Vagina (tissue), 2 donors: ENCODE measurements at places on chromosomes 3 and 15.
A peak's percentile ranks its signal among the peaks of the same experiment; 100 is the strongest.

DNA sequence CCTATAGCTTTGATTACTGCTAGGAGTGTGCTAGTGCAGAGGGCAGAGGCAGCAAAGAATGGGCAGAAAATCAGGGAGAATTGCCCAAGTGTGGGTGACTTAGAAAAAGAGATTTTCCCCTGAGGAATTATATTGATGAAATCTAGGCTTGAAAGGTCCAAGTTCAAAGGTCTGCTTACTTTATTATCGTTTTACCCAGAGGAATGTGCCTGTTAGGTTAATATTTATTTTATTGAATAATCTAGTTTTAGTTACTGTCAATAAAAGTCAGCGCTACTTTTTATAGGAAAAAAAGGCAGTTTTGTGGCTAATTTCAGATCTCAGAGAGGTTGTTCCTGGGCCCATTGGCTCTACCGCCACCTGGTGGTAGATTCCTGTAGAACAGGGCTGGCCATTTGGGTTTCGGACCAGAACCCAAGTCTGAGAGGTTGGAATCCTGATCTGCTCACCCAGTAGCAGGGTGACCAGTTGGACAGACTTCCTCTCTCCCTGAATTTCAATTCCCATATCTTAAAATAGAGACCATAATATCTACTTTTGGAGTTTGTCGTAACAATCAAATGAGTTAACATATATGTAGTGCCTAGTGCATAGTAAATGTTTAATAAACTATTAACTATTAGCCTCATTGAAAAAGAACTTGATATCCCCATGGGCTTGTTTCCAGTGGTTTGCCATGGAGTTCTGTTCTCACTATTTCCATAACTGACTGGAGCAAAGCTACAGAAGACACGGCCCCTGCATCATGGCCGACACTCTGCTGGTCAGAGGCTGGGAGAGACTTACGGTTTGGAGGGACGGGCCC, 62.7 kb upstream of the ZNF148 start:
- no peak for DNase-seq

- DNase-seq: no peak
Measured at GRCh38 chr3:143337387-143337786, 217.8 kb downstream of the CHST2 start.

DNA sequence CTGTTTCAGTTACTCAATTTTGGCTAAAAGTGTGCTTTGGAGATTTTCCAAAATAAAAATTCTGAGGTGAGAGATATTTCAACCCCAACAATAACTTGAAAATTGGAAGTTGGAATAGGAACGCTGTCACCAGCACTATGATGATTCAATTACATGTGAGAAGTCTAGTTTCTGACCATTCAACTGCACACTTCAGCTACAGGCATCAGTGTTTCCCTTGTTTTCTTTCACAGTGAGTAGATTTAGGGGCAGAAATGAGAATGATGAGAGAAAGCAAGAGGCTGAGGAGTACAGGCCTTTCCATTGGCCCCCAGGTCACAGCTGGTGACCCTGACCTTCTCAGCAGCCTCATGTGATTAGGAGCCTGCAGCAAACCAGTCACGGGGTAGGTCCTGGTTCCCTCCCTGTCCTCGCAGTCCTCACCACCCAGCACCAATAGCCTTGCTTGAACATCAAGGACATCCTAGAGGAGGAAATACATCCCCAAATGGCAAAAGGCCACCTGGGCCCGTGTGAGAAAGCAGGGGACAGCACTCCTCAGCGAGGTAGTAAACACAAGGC, 10.0 kb upstream of the FILIP1L start:
- DNase-seq: no peak

- DNase-seq: no peak
Measured at GRCh38 chr3:163033652-163034051, 1537.0 kb downstream of the OTOL1 start.

DNA sequence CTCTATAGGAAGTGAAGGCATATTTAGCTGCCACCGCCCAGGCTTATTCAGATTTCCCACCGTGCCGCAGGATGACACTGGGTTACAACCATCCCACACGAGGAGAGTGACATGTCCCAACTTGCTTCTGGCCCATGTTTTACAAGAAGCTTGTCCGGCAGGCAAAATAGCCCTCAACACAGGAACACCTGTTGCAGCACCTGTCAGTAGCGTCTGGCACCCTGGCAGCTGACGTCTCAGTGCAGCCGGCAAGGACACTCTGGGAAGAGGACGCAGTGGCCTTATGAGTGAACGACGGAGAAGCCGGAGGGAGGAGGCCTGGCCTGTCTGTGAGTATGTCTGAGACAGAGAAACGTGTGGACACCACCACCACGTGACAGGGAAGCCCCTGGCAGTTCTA, 32.1 kb downstream of the FAM174B start:
- no peak for DNase-seq

DNA sequence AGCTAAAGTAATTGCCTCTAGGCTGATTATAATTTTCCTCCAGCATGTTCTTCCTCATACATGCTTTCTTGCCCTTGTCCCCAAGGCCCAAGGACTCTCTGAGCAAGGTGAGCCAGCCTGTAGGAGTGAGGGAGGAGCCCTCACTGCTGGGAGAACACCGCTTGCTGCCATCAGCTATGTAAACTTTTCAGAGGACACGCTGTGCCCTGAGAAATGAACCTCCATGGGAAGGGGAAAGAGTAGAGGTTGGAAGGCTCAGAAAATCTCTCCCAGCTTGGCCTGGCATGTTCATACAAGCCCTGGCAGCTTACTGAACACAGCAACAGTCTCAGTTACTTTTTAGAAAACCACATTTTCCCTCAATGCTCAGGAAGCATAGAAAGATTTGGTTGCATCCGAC, 103.0 kb upstream of the SLC24A5 start:
- DNase-seq: no peak

DNA sequence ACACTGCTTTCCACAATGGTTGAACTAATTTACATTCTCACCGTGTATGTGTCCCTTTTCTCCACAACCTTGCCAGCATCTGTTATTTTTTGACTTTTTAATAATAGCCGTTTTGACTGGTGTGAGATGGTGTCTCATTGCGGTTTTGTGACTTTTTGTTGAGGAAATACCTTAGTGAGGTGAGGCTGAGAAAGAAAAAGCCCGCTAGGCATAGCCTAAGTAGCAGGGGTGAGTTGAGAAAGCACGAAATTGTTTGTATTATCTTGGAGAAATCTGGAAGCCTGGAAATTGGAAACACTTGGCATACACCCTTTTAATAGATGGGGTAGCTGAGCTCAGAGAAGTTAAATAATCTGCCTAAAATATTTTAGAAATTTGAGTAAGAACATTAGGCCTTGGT, 61.5 kb upstream of the CFAP161 start:
- DNase-seq: no peak

- DNase-seq: no peak
Measured at GRCh38 chr15:37771465-37771864, 163.0 kb upstream of the TMCO5A start.

- no peak for DNase-seq
Measured at GRCh38 chr3:119745942-119746341, 36.0 kb upstream of the NR1I2 start.

GRCh38 chr3:184734903-184735701, 23.2 kb upstream of the MAGEF1 start:
- DNase-seq: peak; percentile 81

DNA sequence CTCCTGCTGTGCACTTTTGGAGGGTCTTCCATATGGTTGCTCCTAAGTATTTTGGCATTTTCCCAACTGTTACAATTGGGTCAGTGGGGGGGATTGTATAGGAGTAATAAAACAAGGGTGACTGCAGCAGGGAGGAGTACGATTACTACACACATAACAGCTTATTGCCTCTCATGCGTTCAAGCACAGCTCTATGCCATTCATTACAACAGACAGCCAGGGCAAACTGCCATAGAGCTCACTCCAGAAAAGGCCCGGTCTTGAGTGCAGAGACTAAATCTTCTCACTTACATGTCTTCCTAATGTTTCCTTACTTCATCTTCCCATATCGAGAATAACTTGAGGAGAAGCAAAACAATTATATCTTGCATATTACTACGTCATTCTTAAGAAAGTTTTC, 1.4 kb upstream of the CHMP2B start:
- DNase-seq: no peak

DNA sequence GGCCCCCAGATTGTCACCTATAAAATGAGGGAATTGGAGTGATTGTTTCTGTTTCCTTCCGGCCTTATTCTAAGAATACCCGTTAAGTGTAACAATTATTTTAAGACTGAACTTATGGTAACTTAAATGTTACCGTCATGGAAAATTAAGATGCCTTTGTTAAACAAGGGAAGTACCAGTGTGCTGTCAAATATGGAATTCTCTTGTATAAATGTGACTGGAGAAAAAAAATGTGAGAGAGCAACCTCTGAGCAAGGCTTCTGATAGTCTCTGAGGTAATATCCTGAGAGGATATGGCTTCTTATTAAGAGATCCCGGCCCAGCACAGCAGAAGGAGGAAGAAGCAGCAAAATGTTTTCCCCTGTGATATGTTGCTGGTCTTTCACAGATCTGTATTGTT, 480.7 kb upstream of the ADAMTS9 start:
- DNase-seq: no peak

DNA sequence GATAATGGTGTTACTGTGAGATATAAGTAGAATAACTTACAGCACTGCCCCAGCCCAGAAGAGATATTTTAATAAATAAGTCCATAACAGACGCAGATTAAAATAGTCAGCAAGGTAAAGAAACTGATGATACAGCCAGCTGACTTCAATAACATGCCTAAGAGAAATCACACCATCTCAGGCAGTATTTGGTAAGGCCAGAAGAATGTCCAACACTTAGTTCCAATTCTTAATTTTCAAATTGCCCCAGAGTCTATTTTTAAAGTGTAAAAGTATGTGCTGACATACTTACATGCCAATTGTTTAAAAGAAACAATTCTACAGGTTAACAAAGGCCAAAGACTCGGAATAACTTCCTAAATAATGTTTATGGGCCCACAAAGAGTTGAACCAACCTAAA, 1.6 kb downstream of the GNB4 start:
- no peak for DNase-seq
